ENCODE measurements at places on chromosomes 1 and 21.
A peak's percentile ranks its signal among the peaks of the same experiment; 100 is the strongest.

GRCh38 chr1:104406728-104407127 lies 657.0 kb downstream of the AMY1C start:
- DNase-seq: no peak

- DNase-seq: peak; percentile 71
These were observed at the start of gene LY9 for GRCh38 chr1:160795951-160796383. Gene LY9, plus strand, starts transcription at chr1:160796174. Its CDS starts 14 bp downstream, at chr1:160796188.

- DNase-seq: no peak
These were observed 29.6 kb upstream of the TENT5C start for GRCh38 chr1:117576236-117576635.

- DNase-seq: no peak
These were observed 49.5 kb upstream of the MRPS6 start for GRCh38 chr21:34023691-34024373.

- DNase-seq: no peak
These were observed 23.7 kb downstream of the RRP1 start for GRCh38 chr21:43812957-43813655.

DNA sequence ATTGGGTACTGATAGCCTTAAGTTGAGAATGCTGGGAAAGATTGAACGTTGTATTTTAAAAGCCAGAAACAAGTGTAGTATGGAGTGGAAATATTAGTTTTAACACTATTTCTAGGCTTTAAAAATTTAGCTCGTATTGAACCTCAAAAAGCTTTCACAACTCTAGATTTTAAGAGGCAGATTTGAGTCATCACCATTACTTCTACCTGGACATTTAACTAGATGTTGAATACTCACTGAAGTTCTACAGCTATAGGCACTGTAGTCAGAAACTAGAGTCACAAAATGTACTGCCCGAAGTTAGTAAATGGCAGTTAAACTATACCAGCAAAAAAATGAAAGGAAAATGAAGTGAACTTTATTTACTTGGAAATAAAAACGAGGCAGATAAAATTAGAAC lies 96.5 kb downstream of the NEK7 start:
- no peak for DNase-seq

- no peak for DNase-seq
These were observed 343.6 kb downstream of the NPHP4 start for GRCh38 chr1:5648410-5649165.

GRCh38 chr1:87392248-87393192 lies 63.8 kb downstream of the LMO4 start:
- DNase-seq: no peak

DNA sequence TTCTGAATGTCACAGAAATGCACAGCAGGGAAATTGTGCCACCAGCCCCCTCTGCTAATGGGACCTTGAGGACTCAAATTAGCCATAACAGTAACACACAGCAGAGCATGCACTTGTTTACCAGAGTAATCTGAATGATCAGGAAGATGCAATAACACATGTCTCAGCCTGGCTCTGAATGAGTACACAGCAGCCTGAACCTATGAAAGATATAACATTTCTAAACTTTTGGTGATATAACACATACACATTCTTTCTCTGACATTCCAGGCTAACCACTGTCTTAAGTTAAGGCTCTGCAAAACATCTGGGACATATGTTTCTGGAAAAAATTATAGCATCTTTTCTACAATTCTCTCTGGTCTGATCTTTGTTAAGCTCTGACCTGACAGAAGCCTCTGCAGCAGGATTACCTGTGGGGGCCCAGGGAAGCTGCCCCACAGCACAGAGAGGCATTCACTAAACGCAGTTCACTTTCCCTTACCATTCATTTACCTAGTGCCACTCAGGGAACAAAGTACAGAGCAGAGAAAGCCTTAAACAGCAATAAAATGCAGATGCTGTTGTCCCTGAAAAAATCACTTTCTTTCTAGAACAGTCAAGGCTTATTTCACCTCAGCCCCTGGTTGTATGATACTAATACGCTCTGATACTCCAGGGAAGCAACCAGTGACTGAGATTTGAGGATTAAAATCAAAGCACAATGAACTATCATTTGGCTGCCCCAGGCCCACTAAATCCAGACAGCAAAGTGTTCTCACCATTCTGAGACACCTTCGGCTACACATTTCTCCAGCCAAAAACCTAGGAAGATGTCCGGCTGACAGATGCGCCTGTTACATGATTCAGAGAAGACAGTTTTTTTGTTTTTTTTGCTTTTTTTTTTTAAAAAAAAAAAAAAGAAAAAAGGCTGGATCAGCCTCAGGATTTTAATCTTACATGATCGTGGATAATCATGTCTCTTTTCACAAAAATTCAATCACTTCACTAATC lies 54.0 kb upstream of the CNN3 start:
- DNase-seq: no peak

- no peak for DNase-seq
These were observed 6.3 kb downstream of the LEFTY2 start for GRCh38 chr1:225934711-225935110.

DNA sequence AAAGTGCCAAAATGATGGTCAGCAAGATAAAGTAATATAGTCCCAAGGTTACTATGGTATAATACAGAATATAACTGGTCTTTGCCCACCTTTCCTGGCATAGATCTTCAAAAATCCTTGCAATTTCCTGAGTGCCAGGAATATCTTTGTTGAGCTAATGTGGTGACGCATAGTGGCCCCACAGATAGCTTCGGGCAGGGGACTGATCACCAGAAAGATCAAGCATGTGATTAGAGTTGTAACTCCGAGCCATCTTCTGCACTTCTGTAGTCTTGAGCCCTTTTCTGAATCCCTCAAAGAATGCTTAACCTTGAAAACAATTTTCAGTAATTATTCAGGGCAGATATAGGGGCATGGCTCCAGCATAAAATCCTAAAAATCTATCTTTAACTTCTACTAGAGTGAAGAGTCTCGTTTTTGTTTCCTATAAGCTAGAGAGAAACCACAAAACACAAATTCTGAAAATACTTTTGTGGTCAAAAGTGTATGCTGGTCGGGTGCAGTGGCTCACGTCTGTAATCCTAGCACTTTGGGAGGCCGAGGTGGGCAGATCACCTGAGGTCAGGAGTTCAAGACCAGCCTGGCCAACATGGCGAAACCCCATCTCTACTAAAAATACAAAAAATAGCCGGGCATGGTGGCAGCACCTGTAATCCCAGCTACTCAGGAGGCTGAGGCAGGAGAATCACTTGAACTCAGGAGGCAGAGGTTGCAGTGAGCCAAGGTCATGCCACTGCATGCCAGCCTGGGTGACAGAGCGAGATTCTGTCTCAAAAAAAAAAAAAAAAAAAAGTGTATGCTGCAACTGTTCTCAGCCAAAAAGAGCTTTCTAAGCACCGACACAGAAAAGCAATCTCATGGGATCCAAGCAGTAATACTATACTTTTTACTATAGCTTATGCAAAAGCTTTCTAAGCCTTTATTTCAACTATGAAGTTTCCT lies 62.8 kb downstream of the NVL start:
- DNase-seq: no peak

Measured in activated CD4-positive, alpha-beta T cell treated with anti-CD3 and anti-CD28 coated beads, Interleukin-2, amount 50 U/mL, for 1 hour (primary cell).